ENCODE measurements at places on chromosomes 16 and 17.
A peak's percentile ranks its signal among the peaks of the same experiment; 100 is the strongest.

GRCh38 chr17:74579900-74580299 is 12.2 kb downstream of the CD300LD start:
- DNase-seq = no peak

DNA sequence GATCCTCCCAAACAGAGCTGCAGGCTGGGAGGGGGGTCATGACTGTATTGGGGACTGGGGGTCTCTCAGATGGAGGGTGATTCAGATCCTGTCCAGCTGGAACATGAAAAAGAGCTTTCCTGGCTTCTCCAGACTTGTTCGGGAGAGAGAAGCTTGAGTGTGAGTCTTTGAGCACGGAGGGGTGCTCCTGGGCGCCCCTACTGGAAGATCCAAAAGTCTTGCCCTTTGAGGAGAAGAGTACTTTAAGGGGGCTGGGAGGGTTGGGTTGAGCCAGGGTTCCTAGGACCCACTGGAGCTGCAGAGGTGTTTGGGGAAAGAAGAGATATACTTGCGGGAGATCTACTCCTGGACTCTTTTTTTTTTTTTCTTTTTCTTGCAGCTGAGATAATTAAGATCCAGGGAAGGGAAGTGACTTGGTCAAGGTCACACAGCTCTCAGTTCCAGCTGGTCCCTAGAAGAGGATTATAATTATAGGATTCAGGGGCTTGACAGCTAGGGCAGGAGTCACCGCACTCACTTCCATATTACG is 8.4 kb downstream of the RARA start:
- no peak for DNase-seq

GRCh38 chr16:1263591-1264344 is 7.9 kb downstream of the TPSD1 start:
- DNase-seq = no peak

DNA sequence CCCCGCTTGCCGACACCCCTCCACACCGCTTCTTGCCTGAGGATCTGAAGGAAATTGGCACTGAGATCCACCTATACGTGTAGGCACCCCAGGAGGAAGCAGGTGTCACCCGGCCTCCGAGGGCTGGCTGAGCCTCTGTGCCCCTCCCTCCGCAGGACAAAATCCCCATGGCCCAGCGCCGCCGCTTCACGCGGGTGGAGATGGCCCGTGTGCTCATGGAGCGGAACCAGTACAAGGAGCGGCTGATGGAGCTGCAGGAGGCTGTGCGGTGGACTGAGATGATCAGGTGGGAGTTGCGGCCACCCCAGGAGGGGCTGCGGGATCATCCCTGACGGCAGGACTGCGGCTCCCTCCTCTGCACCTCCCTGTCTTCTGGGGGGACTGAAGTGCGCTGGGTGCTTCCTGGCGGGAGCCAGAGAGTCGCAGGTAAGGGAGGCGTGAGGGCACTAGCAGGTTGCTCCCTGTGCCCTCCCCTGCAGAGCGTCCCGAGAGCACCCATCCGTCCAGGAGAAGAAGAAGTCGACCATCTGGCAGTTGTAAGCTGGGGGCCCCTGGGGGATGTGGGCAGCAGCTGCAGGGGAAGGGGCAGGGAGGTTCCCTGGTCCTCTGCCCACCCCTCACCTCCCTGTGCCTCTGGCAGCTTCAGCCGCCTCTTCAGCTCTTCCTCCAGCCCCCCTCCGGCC is 9.0 kb downstream of the NME3 start:
- no peak for DNase-seq

GRCh38 chr17:33500151-33500550 is 207.1 kb upstream of the ASIC2 start:
- no peak for DNase-seq

DNA sequence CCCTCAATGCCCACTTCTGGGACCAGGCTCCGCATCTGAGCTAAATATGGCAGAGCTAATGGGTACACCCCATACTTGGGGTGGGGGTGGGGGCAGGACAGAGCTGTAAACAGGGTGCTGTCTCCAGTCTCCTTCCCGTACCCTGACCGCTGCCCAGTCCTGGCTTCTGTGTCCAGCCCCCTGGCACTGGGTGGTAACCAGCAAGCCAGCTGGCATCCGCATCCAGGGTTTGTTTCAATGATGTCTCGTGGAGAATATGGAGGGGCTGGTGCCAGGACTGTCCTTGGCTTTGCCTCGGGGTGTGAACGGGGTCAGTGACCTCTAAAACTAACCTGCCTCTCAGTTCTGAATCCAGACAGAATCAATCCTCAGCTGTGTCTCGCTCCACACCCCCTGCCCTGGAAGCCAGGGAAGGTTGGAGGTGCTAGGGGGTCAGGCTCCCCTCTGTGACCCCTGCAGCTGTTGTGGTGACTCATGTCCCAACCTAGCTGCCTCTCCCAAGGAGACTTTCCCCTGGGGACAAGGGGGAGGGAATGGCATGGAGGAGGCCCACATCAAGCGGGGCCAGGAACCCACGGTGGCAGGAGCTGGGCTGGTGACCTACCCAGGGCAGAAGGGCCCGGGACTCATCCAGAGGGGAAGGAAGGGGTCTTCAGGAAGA is 1.5 kb upstream of the PNMT start:
- no peak for DNase-seq

GRCh38 chr17:4204710-4205173 is 59.0 kb downstream of the ANKFY1 start:
- DNase-seq = no peak

DNA sequence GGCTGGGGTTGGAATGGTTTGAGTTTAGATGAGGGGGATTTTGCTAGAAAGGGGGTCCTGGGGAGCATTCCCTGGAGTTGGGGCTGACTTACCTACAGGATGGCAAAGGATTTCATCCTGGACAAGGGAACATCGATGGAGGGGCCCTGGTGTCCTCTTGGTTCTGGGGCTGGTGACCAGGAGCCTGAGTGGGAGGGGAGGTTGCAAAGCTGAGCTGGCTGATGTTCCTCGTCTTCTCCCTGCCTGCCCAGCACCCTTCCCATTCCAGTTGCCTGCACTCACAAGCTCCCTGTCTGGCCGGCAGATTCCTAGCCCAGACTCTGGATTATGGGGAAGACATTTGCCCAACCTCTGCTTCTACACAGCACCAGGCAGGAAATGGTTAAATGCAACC is 37.2 kb downstream of the ITGAE start:
- DNase-seq = no peak

DNA sequence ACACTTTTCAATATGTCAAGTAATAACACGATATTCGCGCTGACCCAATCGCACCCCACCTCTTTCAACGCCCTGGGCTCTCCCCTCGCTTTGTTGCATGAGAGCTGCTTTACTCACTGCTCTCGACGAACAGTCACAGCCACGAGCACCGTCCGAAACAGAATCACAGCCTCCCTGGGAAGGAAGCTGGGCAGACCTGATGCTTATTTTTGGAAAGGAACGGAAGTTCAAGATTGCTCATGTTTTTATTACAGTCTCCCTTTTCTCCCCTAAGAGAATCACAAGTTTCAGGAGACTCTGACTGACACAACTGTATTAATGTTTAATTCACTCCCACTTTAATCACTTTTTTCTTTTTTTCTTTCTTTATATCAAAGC is 67.8 kb downstream of the ANKRD11 start:
- no peak for DNase-seq

- DNase-seq = no peak
Observed at GRCh38 chr16:356741-357140, 4.2 kb upstream of the AXIN1 start.

GRCh38 chr17:49887086-49887743 is 39.3 kb upstream of the TAC4 start:
- DNase-seq = peak; percentile 50

DNA sequence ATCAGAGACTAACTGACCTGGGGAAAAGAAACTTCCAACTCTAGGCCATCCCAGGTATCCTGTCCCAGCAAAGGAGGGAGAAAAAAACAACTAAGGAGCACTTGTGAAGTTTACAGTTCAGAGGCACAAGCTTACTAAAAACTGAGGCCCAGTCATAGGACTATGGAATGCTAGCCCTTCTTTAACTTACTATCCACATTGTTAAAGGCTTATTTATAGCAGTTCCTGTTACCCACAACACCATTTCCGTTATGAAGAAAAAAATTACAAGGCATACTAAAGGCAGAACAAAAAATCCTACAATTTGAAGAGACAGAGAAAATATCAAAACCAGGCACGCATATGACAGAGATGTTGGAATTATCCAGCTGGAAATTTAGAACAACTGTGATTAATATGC is 159.1 kb downstream of the CDH11 start:
- DNase-seq = no peak

GRCh38 chr17:72150632-72151460 is 30.0 kb downstream of the SOX9 start:
- no peak for DNase-seq

GRCh38 chr17:73887739-73888138 is 243.5 kb upstream of the SDK2 start:
- no peak for DNase-seq

- DNase-seq = no peak
Observed at GRCh38 chr17:41212524-41213169, 13.8 kb upstream of the KRTAP9-2 start.

- DNase-seq = no peak
Observed at GRCh38 chr17:74736513-74737298, at the start of gene RAB37. Gene RAB37 (plus strand): TSS chr17:74737256. CDS start chr17:74737273, 17 bp downstream.

DNA sequence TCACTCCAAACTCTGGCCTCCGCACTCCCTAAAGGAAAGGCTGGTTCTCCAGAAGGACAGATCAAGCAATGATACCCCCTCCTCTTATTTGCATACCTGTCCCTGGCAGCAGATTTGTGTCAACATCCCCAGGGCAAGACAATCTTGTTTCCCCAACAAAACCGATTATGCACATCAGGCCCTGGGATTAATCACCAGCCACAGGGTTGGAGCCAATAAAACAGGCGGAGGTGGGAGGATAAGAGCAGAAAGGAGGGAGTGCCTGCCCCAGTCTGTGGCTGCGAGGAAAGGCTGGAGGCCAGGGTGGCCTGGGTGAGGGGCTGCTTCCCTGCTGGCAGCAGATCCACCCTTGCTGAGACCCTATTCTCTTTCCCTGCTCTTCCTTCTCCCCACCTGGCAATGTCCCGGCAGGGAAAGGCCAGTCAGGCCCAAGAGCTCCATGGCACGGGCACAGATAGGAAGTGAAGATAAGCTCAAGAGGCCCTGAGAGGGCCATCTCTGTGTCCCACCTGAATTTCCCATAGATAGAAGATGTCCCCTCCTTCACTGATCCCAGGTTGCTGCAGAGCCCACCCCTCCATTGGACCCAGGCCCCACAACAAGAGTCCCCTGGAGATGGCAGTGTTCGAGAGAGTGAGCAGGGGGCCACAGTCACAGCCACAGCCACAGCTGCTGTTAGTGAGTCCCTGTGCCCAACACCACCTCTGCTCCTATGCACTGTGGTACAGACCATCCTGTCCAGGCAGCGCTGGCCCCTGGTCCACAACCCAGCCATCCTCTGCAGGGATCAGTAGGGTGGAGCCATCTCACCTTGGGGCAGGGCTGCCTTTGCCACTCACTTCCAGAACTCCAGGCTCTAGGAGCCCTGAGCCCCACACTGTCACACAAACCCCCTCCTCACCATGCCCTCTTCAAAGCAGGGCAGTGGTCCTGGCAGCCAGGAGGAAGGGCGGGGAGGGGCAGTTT is 137.5 kb downstream of the SDK2 start:
- DNase-seq = no peak

- DNase-seq = no peak
Observed at GRCh38 chr17:76365256-76365903, 11.7 kb upstream of the PRPSAP1 start.

GRCh38 chr16:53546988-53547391 is 44.0 kb upstream of the AKTIP start:
- no peak for DNase-seq
